ENCODE measurements at places on chromosomes 1 and 21.
A peak's percentile ranks its signal among the peaks of the same experiment; 100 is the strongest.

- no peak for DNase-seq
Observed at GRCh38 chr1:21651214-21652042, 17.7 kb downstream of the RAP1GAP start.

- DNase-seq, result no peak
Observed at GRCh38 chr1:18950401-18951026, 6.0 kb downstream of the IFFO2 start.

GRCh38 chr1:80639777-80640533 is 1160.8 kb upstream of the ADGRL2 start:
- DNase-seq, result no peak

GRCh38 chr1:21618561-21619374 is 50.4 kb downstream of the RAP1GAP start:
- DNase-seq, result no peak

- DNase-seq, result no peak
Observed at GRCh38 chr1:184329962-184330868, 56.6 kb upstream of the C1orf21 start.

- peak; percentile 44 for DNase-seq
Observed at GRCh38 chr21:45973475-45974072, 8.0 kb upstream of the COL6A1 start.

- no peak for DNase-seq
Observed at GRCh38 chr1:62905309-62905708, 121.4 kb downstream of the ATG4C start.

DNA sequence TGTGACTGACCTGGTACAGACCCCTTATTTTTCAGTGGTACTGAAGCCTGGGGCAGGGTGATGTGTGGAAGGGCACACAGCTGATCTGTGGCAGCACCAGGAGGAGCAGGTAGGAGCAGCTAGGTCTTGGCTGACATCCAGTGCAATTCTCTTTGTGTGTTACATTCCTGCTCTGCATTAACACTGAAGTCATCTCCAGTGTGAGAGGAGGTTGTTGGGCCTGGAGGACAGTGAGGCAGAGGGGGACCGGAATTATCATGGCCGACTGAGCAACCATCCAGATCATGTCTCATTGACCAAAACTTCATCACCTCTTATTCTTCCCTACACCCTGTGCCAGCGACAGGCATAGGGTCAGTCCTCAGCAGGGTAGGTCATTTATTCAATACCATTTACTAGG is 1.5 kb downstream of the SLAMF8 start:
- DNase-seq, result no peak

DNA sequence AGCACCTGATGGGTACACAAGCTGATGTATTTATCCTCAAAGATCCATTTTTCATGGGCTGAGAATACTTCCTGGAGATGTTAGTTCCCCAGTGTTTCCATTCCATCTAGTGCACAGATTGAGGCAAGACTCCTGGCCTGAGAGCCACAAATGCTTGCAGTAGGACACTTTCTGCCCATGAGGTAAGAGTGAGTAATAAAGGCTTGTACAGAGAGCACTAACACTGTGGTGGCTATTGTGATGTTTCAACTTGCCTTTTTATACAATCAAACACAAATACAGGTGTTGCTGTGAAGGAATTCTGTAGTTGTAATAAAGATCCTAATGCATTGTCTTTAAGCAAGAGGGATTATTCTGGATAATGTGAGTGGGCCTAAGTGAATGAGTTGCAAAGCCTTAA is 186.1 kb upstream of the ADAMTS5 start:
- no peak for DNase-seq

DNA sequence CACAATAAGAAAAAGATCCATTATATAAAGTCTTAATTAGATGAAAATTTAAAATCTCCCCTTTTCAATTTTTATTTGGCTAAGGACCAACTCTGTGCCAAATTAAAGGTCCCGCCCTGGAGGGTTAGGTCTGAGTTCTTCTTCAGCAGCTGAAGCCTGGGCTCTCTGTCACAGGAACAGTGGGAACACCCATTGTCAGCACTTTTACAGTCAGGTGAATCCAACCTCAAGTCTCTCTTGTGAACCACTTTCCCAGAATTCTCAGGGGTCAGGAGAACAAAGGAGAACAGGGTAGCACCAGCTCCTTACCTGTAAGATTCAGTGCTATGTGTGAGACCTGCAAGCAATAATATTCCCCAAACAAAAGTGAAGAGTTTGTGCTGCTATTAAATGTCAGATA is 25.1 kb upstream of the HJV start:
- DNase-seq, result no peak

DNA sequence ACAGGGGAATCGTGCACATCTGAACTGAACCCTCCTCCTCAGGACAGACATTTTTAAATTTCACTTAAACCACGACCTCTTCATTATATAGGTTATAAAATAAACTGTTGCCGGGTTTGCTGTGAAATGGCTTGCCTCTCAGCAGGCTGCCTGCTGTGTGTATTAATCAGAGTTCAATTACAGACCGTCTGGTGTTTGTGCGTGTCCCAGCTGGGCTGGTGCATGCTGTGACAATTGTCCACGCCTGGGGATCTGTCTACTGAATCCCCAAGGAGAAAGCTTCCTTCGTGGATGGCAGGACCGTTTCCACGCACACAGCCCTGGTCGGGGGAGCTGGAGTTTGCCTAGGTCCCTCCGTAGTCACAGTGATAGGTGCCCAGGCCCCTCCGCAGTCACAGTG is 13.4 kb upstream of the AGPAT3 start:
- no peak for DNase-seq

- no peak for DNase-seq
Observed at GRCh38 chr21:33051925-33052324, 18.0 kb upstream of the OLIG1 start.

- DNase-seq, result no peak
Observed at GRCh38 chr1:91555074-91555730, 54.6 kb downstream of the CDC7 start.

DNA sequence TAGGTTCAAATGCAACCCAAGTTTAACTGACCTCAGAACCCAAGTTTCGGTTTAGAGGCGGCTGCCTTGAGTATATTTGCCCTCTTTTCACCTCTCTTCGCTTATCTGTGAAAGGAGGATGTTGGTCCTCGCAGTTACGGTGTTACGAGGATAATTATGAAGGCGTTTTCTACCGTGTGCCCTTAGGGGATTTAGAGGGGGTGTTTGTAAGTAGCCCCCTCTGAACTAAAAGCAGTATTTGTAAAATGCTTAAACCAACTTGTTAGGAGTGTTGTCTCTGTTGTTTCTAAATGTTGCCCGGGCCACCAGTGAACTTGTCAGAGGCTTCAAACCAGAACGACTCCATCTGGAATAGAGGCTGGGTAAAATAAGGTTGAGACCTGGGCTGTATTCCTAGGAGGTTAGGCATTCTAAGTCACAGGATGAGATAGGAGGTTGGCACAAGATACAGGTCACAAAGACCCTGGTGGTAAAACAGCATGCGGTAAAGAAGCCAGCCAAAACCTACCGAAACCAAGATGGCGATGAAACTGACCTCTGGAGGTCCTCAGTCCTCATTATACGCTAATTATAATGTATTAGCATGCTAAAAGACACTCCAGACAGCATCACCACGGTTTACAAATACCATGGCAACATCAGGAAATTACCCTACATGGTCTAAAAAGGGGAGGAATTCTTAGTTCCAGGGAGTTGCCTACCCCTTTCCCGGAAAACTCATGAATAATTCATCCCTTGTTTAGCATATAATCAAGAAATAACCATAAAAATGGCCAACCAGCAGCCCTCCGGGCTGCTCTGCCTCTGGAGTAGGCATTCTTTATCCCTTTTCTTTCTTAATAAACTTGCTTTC is 1.0 kb upstream of the PSRC1 start:
- no peak for DNase-seq

GRCh38 chr1:1782399-1783221 is 4.3 kb upstream of the NADK start:
- no peak for DNase-seq

Data from stimulated activated CD8-positive, alpha-beta memory T cell treated with anti-CD3 and anti-CD28 coated beads, Interleukin-15, amount 100 ng/mL, for 24 hours (primary cell).